ENCODE measurements at places on chromosomes 6 and 20.

- no peak for DNase-seq
Measured at GRCh38 chr6:146056506-146056905, 27.6 kb downstream of the GRM1 start.

DNA sequence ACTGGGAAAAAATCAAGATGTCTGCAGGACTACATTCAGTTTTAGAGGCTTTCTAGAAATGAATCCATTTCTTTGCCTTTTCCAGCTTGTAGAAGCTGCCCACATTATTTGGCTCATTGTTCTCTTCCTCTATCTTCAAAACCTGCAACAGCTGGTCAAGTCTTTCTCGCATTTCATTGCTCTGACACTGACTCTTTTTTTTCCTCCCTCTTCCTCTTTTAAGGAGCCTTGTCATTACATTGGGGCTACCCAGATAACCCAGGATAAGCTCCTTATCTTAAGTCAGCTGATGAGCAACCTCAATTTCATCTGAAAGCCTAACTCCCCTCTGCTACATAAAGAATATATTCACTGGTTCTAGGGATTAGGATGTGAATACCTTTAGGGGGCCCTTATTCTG is 53.2 kb upstream of the CEP162 start:
- no peak for DNase-seq

DNA sequence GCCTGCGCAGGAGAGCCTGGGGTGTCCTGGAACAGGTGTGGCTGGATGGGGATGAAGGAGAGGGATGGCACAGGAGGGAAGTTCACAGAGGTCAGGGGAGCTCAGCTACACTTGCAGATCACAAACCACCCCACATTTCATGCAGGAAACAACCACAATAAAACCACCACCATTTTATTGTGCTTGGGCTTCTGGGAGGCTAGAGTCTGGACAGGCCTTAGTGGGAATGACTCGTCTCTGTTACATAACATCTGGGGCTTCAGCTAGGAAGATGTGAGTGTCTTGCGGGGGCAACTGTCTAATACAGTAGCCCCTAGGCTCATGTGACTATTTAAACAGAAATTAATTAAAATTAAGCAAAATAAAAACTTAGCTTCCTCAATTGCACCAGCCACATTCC is 33.4 kb downstream of the SNX5 start:
- DNase-seq: no peak

DNA sequence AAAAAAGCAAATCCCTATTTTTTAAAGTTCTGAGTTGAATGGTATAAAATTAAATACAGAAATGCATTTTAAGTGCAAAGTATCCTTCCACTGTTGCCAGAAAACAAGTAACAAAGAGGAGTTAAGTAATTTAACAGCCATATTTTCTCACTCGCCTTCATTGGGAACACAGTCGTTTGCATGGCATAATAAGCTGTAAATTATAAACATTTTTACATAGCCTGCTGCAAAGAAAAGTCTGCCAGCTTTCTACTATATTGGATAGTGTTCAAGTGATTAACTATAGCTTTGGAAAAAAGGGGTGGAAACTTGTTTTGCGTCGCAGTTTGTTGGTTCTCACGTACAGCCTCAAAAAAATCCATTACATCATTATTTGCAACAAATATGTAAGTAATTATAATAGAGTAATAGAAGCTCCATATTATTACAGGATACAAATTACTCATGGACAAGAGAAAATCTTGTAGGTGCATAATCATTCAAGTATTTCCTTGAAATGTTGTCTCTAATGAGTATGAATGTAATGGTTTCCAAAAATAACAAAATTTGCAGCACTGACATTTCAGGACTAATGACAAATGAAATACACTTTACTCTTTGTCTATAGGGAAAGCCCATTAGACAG is 139.3 kb downstream of the PDSS2 start:
- DNase-seq: no peak

GRCh38 chr6:2917801-2918445 is 14.8 kb upstream of the SERPINB9 start:
- DNase-seq: no peak

DNA sequence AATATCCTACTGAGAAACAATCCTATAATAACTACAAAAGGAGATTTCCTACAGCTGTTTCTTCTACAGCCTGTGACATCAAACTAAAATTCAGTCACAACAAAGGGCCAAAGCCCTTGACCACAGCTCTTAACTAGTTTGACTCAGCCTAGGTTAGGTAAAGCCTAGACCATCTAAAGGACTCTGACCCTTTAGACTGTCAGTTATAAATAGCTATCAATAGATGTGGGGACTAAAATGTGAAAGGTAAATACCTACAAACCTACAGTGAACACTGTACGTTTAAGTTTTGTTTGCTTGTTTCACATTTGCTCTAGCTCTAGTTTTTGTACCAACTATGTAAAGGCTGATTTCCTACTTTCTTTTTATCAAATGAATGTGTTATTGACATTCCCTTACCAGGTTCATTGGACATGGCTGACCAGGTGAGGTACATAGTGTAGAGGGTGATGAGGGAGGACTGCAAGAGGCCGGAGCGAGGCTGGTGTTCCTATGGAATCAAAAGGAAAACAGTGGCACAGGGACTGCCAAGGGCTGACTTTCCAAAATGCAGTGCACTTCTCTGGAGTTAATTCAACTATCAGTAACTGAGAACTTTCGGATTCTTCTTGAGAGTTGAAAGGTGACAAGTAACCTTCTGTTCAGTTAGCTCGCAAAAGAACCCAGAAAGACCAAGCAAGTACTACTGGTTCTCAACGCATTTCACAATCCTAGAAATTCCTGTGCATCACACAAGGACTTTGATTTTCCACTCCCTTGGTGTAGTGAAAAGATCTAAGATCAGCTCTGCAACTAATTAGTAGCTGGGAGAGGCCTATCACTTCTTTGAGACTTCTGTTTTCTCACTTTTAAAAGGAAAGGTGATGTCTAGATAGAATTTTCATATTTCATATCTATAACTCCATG is 17.2 kb downstream of the SERINC3 start:
- no peak for DNase-seq

- DNase-seq: no peak
Measured at GRCh38 chr6:135658481-135658880, 160.9 kb upstream of the AHI1 start.

DNA sequence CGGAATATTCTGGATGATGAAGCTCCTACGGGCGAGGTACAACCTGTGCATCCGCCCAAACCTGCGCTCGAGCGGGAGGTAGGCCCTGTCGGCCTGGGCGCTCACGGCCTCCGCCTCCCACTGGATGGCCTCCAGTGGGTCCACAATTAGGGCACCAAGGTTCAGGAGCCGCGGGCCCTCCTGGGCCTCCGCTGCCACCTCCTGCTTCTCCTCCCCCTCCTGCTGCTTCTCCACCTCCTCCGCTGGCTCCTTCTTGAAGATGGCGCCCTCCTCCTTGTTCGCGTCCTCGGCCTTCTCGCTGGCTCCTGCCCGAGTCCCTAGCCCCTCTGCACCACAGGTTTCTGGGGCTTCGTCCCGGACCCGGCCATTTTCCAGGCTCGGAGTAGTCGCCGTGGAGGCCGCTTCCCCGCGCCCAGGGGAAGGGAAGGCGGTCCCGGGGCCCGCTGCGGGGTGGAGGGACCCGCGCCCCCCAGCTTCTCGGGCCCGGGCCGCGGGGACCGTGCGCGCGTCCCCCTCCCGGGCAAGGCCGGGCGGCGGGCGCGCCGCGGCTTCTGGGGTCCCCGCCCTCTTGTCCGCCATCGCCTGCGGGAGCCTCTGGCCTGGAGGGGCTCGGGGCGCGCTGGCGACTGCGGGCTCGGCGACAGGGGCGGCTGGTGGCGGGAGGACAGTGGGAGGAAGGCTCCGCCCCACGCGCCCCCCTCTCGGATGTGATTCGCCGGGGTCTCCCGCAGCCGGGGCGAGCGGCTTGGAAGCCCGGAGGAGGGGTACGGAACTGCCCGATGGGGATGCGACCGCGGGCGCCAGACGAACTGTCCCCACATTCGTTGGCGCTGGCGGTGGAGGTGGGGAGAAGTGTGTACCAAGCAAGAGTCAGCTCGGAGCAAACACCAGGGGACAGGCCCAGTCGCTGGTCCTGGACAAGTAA is 17.6 kb downstream of the PLAGL2 start:
- DNase-seq: peak; percentile 42

- no peak for DNase-seq
Measured at GRCh38 chr6:125393449-125393858, 91.7 kb upstream of the HDDC2 start.

DNA sequence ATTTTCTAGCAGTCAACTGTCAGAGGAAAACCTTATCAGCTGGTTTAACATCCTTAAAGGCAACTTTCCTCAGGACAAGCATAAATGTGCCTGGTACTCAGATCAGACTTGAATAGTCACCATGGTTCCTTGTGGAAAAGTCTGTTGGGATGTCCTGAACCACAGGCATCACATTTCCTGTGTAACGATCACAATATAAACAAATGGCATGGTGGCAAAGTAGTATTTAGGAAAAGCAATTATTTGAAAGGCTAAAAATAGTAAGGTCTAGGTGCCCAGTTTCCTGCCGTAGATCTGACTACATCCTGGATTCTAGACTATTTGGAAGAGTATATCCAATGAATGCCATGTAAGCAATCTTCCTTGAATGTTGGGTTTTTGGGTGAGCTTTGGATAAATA is 271.9 kb upstream of the AGPAT4 start:
- DNase-seq: no peak

- no peak for DNase-seq
Measured at GRCh38 chr20:53081916-53082863, 110.0 kb downstream of the TSHZ2 start.

GRCh38 chr6:125749865-125750691 is 646 bp downstream of the HEY2 start:
- peak; percentile 57 for DNase-seq

GRCh38 chr6:136822046-136822375 is 381 bp upstream of the PEX7 start:
- no peak for DNase-seq

DNA sequence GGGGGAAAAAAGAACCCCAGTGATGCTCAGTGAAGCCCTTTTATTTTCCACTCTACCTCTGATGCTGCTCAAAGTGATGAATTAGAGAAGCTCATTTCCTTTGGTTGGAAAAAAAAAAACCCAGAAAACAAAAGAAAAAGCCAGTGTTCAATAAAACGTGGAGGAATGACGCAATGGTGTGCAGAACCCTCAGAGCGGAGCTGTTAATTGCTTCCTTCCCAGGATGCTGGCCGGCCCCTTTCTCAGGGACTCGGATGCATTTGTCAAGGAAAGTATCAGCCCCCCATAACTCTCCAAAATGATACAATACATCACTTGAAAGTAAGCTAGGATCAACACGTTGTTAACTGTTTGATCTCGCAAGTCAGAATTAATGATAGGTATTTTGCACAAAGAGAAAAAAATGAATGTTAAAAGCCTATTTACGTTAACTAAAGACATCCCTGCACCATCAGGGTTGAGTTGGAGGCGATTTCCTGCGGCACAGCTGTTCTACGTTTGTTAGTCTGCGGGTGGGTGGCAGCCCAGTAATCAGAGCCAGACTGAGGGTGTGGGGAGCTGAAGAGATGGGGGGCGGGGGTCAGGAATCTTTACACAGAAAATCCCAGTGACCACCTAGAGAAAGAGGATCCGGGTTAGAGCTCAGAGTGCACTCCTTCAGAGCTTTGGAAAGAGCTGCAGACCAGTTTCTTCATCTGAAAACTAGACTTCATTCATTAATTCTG is 132.4 kb downstream of the BMP7 start:
- DNase-seq: no peak

DNA sequence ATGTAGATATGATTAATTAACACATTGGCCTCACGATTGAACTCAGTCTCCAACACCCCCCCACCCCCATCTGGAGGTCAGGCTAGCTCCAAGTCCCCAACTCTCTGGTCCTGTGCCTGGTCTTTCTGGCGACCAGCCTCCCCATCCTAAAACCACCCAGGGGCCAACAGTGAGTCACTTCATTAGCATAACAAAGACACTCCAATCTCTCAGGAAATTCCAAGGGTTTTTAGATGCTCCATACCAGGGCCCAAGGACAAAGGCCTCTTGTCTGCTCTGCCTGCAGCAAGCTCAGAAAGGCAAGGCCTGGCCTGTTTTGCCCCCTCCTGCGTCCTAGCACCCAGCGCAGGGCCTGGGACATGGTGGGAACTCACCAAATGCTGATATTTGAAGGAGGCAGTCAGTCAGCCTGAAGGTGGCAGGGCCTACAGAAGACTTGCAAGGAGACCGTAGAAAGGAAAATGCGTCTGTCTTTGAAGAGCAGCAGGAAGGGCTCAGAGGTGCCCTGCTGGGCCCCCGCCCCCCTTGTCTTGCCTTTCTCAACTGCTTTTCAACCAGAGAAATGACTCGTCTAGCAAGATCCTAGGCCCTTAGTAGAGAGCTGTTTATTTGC is 184.7 kb downstream of the CDH4 start:
- no peak for DNase-seq

- DNase-seq: no peak
Measured at GRCh38 chr20:32478576-32478975, 106.6 kb downstream of the NOL4L start.

DNA sequence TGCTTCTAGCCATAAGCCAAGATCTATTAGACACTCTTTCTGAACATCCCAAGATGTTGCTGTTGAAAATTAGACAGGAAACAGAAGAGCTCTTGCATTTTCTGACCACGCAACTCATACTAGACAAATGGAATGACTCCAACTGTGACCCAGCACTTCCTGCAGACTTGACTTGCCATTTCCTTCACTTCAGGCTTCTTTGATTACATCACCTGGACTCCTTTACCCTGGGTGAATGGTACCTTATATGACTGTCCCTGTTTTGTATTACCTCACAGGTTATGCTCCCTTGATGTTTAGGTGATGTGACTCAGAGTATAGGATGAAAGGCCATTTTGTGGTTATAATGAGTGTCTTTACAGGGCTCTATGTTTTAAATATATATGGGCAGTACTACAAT is 236.1 kb downstream of the BMP2 start:
- no peak for DNase-seq

GRCh38 chr20:39338469-39339376 is 376.6 kb downstream of the DHX35 start:
- no peak for DNase-seq

DNA sequence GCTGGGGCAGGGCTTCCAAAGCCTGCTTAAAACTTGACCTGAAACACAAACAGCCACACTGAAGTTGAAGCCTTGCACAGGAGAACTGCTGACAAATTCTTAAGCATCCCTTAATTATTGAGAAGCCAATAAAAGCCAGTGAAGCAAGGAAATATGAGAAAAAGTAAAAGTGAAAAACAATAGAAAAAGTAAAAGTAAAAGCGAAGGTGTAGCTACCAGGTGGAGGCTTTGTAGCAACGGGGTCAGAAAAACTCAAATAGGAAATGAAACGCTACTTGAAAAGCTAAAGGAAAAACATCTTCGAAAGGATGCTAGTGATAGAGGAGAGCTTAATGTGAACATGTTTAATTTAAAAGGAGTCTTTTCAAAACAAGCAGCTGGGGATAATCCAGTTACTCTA is 97.4 kb downstream of the IRF4 start:
- no peak for DNase-seq

- DNase-seq: no peak
Measured at GRCh38 chr6:19880066-19880465, 42.9 kb downstream of the ID4 start.
